ENCODE measurements at places on chromosomes 3 and 15.

GRCh38 chr3:66492071-66492470 lies 8.8 kb downstream of the LRIG1 start:
- DNase-seq, result no peak

DNA sequence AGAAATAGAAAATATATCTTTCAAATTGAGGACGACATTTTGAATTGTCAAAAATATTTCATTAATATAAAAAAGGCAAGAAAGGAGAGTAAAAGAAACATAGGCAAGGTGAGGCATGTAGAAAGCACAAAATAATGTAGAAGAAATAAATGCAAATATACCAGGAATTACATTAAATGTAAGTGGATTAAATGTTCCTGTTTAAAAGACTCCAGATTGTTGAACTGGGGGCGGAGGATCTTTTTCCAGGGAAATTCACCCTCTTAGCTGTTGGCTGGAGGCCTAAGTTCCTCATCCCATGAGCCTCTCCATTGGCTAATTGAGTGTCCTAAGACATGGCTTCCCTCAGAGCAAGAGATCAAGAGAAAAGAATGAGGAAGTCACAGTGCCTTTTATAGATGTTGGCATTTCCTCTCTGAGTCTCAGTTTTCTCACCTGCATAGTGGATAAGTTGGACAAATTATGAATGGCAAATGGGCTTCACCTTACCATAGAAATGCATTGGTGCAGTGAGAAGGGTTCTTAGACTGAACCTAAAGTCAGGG lies 147.4 kb upstream of the SMAD3 start:
- no peak for DNase-seq

GRCh38 chr15:48996276-48996675 lies 32.6 kb upstream of the SHC4 start:
- DNase-seq, result no peak

GRCh38 chr3:27607370-27607769 lies 114.8 kb downstream of the EOMES start:
- no peak for DNase-seq

GRCh38 chr3:69764861-69765260 lies 25.6 kb downstream of the MITF start:
- DNase-seq, result no peak

GRCh38 chr15:63792584-63792983 lies 41.2 kb downstream of the HERC1 start:
- no peak for DNase-seq
